Stimulated activated CD4-positive, alpha-beta T cell treated with anti-CD3 and anti-CD28 coated beads, Interleukin-12 subunit alpha, Interleukin-12 subunit beta, amount 100 ng/mL, for 4 hours (primary cell): ENCODE measurements at places on chromosomes 3 and 15.

DNA sequence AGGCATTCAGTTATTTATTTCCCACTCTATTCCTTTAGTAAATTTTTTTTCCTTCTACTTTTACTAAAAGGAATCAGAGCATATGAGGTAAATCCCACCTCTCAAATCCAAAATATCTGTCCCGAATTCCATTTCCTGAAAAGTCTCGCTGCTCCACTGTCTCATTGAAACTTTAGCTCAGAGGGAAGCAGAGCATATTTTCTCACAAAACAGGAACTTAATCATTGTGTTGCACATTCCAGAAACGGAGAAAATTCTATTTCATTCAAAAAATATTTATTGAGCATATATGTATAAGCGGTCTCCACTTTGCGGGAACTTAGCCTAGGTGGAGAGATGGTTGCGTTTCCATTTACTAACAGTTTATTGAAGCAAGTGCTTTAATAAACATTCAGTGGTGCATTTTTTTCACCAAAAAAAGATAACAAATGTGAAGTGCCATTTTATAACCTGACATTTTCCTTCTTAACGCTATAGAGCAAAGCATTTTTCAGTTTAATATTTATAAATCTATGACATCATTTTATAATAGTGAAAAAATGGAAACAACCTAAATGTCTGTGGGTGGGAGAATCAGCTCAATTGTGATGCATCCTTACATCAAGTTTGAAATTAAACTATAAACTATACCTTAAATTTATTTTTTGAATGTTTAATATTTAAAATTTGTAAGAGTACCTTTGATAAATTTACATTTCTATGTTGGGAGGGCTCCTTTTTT is 67.2 kb upstream of the CSTA start:
- DNase-seq: no peak

DNA sequence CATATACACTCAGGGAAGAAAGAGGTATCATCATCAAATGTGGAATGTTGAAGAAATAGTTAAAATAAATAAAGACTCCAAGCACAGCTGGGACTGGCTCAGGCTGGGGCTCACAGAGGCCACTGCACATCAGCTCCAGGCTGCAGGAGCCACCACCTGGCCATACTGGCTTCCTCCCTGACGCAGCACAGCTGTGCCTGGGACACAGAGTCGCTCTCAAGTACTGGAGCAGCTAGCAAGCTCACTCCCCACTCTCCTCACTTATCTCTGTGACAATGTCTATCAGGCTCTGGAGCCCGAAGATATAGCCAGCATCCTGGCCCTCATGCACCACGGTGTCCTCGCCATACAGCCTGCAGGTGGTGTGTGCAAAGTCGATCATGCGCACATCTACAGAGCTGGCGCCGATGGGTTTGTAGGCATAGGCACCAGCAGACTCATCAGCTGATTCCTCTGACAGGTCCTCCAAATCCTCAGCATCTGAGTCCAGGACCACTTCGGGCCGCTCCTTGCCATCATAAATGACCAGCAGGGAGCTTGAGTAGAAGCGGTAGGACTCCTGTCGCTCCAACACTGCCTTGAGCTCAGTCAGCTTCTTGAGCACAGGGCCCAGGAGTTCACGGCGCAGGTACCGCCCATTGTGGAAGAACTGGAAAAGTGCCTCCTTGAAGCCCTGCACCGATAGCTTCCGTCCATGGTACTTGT is 2.5 kb upstream of the NCKIPSD start:
- DNase-seq: no peak

DNA sequence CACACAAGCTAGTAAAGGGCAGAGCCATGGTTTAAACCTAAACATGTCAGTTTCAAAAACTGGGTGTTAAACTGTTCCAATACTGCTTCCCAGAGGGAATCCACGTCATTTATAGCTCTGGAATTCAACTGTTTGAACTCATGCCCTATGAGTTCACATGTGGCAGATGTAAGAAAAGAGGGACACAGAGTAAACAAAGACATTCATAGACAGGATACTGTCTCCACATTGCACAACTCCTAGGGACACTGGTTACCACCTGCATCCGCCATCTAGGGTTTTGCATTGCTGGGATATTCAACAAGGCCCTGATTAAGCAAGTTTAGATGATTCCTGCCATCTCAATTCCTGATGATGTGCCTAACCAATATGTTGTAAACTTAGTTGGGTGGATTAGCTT is 134.1 kb upstream of the COL8A1 start:
- no peak for DNase-seq

GRCh38 chr15:95825208-95825607 is 505.3 kb upstream of the NR2F2 start:
- DNase-seq: no peak

- no peak for DNase-seq
Observed at GRCh38 chr3:28053759-28054158, 187.7 kb upstream of the CMC1 start.

DNA sequence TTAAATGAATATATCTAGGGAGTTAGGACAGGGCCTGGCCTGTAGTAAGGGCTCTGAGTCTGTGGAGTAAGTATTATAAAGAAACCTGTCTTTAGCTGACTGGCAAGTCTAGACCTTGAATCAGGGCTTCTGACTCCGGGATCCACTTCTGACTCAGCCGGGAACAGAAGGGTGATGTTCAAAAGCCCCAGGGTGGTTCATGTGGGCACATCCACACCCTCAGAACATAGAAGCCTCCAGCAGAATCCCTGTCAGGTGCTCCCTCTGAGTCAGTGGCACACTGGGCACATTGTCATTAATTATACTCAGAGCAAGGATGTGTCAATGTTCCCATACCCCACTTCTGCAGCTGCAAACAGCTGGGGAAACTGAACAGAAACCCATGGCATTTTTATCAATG is 26.7 kb upstream of the SNRK start:
- DNase-seq: no peak

DNA sequence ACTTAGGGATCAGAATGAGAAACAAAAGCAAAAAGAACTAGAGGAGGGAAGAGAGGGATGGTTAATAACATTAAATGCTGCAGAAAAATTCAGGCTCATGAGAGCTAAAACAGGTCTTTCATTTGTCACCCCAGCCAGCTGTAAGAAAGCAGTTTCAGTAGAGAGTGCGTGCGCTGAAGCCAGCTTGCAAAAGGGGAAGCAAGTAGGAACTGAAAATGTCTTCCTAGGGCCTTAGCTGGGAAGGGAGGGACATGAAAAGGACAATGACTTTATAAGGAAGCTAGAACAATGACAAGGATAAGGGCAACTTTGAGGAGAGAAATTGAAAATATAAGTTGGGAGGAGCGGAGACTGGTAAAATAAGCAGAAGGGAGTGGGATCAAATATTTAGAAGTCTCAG is 3.1 kb downstream of the CIAO2A start:
- no peak for DNase-seq

GRCh38 chr3:119679874-119680273 is 2.7 kb upstream of the COX17 start:
- DNase-seq: no peak
